ENCODE measurements at places on chromosomes 3 and 15.

DNA sequence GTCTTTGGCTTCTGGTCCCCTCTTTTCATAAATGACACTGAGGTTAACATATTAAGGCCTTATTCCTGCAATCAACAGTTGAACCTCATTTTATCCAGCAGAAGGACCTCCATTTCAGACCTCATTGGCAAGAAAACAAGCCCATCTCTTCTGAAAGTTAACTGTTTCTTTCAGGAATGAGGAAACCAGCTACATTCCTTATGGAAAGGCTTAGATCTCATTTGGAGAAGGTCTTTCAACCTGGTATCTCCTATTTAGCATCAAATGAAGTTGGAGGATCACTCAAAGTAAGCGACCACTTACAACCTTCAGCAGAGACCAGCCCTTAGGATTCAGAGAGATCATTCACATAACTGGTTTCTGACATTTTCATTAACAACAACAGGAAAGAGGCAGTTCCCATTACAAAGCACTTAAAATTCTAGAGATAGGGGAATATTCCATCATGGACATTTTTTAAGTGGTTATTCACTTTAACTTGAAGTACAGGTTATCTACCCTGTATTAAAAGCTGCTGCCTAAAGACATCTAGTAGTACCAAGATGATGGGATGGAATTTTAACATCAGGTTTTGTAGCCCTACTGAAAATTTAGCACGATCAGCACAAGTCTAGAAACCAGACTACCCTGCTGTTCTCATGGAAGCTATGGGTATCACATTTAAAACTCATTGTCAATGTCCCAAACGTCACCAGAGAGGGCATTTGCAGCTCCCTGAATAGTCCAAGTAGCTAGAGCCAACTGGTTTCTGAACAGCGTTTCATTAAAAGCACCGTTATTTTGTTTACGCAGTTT, 30.4 kb downstream of the TFRC start:
- DNase-seq = no peak

GRCh38 chr3:48830715-48831114, 17.0 kb downstream of the PRKAR2A start:
- no peak for DNase-seq

- no peak for DNase-seq
These were observed 30.0 kb downstream of the PDHB start for GRCh38 chr3:58403513-58404109.

DNA sequence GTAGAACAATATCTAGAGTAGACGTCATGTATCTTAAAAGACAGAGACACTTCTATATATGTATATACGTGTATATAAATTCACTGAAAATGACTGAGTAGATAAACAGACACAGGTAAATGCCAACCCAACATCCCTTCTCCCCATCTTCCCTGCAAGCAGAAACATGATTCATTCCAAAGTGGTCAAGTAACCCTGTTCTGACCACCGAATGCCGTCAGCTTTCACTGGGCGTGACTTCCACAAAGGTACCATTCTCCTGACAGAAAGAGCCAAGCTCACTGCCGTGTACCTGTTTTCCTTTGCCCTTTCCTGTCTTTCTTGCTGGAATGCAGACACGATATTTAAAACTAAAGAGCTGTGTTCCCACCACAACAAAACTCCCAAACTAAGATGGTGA, 76.7 kb downstream of the TAFA4 start:
- no peak for DNase-seq

- DNase-seq = no peak
These were observed 19.5 kb downstream of the DNAJB11 start for GRCh38 chr3:186589856-186590579.

DNA sequence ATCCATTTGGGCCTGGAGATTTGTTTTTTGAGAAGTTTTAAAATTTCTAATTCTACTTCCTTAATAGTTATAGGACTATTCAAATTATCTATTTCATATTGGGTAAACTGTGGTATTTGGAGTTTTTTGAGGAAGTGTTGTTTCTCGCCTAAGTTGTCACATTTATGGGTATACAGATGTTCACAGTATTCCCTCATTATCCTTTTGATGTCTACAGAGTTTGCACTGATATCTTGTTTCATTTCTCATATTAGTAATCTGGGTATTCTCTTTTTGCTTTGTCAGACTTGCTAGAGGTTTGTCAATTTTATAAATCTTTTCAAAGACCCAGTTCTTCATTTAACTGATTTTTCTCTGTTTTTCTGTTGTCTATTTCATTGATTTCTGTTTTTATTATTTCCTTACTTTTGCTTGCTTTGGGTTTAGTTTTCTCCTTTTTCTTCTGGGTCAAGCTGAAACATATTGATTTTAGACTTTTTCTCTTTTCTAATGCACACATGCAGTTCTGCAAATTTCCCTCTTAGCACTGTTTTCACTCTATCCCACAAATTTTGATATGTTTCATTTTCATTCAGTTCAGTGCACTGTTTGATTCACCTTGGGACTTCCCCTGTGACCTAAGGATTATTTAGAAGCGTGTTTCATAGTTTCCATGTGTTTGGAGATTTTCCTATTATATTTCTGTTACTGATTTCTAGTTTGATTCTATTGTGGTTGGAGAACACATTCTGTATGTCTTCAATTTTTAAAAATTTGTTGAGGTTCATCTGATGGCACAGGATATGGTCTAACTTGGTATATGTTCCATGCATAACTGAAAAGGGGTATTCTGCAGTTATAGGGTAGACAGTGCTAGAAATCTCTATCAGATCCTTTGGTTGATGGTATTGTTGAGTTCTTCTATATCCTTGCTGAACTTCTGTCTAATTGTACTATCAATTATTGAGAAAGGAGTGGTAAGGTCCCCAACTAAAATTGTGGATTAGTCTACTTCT, 79.6 kb downstream of the SUMF1 start:
- no peak for DNase-seq

GRCh38 chr3:182565916-182566796, 227.1 kb upstream of the ATP11B start:
- DNase-seq = no peak

GRCh38 chr15:82855286-82856100, 46.1 kb downstream of the WHAMM start:
- no peak for DNase-seq

- peak; percentile 41 for DNase-seq
These were observed 5.9 kb downstream of the NUP210 start for GRCh38 chr3:13414040-13414729.

DNA sequence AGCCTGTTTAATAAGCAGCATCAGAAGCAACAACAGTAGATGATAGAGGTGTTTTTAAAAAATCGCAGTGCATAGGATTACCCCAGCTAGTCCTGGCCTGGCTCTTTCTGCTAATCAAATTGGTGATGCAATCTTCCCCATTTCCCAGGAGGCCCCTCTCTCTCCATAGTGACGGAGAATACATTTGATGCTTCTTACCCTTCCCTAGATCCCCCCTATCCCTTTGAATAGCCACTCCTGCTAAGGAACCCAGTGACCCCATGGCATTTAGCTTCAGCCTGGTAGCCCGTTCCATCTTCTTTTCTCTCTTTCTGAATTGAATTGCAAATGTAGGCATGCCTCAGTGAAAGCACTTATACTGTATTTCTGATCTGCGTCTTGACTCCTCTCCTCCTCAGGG, 223.6 kb upstream of the GAP43 start:
- DNase-seq = no peak

DNA sequence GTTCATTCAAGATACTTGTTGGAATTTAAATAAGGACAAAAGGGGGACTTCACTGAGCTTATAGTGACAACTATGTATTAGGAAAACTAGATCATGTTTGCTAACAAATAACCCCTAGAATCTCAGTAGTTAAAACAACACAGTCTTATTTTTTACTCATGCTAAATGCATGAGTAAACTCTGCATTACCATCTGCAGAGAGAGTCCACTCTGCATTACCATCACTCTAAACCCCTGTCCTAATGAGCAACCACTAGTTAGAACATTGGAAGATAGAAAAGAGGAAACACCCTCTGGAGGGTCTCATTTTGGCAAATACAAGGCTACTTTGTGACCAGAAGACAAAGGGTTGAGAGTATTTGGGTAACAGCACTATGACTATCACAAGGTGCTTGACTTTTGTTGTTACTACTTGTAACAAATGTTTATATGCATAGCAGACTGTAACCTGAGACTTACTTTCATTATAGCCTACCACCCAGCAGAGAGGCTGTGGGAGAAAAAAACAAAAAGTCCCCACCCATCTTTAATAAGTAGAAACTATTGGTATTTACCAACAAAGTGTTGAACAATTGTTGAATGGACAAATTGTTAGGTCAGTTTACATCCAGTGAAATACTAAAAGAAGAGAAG, 99.1 kb downstream of the OXSM start:
- peak; percentile 50 for DNase-seq

DNA sequence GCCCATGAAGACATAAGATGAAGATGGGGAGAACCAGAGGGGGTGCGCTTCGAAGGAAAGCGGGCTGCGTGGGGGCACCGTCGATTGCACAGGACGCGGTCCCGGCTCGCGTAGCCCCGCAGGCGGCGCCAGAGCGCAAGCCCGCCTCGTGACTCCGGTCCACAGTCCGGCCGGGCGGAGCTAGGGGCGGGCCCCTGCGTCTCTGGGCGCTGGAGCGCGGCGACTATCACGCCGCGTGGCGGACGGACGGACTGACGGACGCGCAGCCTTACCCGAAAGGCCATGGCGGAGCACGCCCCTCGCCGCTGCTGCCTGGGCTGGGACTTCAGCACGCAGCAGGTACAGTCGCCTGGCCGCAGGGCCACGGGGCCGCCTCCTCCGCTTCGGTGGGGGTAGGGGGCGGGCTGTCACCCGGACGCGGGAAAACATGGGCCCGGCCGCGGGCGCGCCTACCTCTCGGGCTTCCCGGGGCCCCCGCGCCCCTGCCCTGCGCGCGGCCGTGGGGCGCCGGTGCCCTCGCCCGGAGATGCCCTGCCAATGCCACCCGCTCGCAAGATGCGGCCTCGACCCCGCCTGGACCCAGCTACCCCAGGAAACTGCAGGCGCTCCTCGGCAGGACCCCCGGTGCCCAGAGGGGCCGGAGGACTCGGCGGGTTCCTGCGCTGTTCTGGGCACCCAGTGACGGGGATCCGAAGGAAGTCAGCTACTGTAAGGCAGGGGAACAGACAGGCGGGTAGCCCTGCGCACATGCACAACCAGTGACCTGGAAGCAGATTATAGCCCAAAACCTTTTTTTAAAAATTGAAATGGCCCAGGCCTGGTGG, at the start of gene XYLB:
XYLB (plus strand) TSS at position 199 of the 824 bp plus-strand sequence; CDS start at position 283, 84 bp downstream.
- peak; percentile 38 for DNase-seq

GRCh38 chr15:67030036-67030762, 35.2 kb upstream of the SMAD3 start:
- DNase-seq = peak; percentile 83

DNA sequence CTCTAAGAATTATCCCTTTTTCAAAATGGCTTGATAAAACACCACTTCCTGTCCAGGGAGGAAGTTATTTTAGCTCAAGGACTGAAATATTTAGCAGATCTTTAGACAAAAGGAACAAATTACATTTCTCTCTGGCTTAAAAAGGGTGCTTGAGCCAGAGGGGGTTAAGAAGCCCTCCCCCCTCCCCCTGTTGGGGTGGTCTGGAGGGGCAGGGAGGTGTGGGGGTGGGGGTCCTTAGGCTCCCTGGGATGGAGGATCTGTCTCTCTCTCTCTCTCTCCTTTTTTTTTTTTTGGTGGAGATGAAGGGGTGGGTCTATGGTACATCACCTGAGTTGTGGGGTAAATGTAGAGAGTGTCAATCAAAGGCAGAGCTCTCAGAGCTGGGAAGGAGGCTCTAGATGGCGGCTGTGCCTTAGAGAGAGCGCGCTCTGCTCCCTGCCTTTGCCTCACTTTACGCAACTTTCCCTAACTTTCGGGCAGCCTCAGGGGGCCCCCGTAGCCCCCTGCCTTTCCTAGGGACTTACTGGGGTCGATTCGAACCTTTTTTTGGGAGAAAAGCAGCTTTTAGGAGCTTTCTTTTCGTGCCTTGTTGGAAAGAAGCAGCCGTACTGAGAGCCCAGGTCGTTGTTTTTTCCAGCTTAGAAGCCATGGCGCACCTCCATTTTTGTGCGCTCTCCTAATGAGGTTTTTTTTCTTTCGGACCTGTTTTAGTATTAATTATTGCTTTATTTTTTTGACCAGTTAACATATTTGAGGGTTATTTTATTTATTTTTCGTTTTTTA, at the start of gene CHD2:
CHD2 (plus strand) TSS at position 377 of the 783 bp plus-strand sequence. CDS start 914 bp downstream, outside the sequence.
- DNase-seq = peak; percentile 91

DNA sequence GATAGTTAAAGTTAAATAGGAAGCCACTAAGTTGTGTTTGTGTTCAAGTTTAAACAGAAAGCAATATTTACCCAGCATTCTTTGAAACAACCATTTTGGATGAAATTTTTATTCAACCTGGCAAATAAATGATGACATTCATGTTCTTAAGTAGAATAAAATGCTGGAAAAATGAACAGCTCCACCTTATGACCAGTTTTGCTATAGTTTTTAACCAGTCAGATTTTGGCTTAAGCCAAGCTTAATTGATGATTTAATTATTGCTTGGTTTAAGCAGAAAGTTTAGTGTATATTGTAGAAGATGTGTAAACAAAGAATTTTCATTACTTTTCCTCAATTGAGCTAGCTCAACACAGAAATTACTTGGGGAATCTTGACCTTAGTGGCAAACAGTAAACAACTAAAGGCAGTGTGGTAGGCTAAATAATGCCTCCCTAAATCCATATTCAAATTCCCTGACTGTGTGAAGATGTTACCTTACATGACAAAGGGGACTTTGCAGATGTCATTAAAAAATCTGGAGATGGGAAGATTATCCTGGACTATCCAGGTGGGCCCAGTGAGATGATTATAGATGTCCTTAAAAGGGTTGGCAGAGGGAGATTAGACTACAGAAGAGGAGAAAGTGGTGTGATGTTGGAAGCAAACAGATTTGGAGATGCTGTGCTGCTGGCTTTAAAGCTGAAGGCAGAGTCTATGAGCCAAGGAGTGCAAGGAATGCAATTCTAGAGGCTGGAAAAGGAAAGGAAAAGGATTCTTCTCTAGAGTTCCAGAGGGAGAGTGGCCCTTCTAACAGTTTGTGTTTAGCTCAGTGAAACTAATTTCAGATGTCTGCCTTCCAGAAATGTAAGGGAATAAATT, 448.6 kb upstream of the GOLIM4 start:
- no peak for DNase-seq

DNA sequence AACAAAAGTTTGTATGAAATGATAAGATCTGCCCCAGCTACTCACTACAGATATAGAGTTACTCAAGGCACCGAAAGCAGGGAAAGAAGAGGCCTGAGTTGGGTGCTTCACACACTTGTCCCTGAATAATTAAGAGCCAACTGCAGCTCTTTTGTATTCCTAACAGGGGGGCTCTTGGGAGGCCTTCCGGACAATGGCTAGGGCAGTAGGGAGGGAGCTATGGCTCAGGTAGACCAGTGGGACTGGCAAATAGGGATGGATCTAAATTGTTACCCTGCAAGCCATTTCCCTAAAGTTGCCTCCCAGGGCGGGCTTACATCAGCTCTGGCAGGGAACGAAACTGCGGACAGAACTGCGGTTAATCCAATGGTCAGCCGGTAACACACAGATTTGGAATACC, 6.2 kb downstream of the SEMA5B start:
- no peak for DNase-seq

DNA sequence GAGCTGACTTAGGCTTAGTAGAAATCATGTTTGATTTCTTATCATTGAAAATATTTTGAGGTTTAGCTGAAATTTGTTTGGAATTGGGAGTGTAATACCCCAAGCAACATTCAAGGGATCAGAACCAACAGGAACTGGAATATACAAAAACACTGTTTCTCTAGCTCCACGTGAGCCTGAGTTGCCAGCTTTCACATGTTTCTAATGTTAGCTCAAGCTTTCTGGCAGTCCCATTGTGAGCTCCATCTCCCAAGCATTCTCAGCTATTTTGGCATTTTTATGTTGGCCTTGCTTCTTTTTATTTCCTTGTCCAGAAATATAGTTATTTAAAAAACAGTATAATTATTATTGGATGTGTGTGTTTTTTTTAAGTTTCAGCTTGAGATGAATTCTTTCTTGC, 427.1 kb upstream of the DPH6 start:
- DNase-seq = no peak

All from NCI-H510A treated with DMSO at 0.1 percent for 48 hours (cell line).